ENCODE measurements at places on chromosomes 16 and 17.
A peak's percentile ranks its signal among the peaks of the same experiment; 100 is the strongest.

DNA sequence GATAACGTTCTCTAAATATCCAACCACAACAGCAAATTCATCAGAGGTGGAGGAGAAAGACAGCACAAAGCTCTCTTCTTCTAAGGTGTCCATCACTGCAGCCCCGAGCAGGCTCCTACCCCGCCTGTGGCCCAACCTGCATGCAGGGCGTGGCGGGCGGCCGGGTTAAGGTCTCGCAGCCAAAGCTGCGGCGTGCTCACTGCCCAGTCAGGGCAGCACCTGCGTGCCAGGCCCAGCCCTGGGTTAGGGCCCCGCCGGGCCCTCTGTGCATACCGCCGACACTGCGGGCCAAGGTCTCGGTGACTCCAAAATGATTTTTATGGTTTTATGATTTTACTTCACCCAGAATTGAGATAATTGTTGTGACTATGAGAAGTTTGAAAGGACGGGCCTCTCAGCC, 57.8 kb downstream of the FOXK2 start:
- ATAC-seq, result no peak

DNA sequence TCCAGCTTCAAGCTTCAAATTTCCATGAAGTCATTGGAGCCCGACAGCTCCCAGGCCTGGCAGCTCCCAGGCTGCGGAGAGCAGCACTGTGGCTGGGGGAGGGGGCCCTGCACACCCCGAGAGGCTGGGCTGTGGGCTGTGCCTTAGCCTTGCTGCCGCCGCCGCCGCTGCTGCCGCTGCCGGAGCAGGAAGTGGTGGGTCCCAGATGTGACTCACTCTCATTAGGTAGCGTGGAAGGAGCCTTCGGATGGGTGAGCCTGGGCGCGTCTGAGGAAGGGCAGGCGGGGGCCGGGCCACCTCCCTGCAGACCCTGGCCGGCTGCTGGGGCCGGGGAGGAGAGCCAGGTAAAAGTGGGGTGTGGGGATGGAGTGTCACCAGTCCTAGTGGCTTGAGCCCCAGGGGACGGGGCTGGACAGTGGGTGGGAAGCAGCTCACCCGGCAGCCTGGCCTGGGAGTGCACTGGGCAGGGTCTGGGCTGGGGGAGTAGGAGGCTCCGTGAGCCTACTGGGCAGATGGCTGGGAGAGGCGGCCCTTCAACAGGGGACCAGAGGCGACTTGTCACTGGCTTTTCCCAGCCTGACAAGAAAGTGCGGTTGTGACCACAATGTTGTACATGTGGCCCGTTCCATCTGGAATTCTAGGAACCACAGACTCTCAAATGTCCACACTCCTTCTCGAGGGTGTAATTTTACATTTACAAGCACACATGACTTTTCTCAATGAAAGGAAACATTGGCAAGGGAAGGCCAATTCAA, at the start of gene ADCY7:
Gene ADCY7, plus strand, starts transcription at position 215 of the 755 bp plus-strand sequence. CDS start 21,629 bp downstream, outside the sequence.
- ATAC-seq, result peak; percentile 92

- no peak for ATAC-seq
Observed at GRCh38 chr16:2234813-2235170, 1.5 kb upstream of the DNASE1L2 start.

GRCh38 chr16:16171332-16171919, 51.9 kb downstream of the ABCC6 start:
- ATAC-seq, result no peak

DNA sequence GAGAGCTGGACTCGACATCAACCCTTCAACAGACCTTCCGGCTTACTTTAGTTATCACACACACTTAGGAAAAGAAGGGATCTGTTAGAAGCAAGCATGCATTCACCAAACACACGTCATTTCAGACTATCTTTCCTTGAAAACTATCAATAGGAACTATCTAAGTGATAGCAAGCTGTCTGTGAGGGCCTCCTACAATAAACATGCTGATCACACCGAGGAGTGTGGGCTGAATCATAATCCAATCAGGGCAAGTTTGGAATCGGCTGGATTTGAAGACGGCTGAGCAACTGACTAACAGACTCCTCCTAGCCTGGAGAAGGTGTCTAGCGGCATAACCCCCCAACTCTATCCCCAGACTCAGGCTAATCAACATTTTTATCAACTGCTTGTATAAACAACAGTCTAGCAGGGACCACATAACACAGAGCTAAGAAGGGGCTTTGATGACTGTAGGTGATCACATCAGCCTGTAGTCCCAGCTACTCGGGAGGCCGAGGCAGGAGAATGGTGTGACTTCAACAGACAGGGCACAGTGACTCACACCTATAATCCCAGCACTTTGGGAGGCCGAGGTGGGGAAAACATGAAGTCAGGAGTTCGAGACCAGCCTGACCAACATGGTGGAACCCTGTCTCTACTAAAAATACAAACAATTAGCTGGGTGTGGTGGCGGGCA, 14.1 kb downstream of the NXN start:
- ATAC-seq, result no peak

DNA sequence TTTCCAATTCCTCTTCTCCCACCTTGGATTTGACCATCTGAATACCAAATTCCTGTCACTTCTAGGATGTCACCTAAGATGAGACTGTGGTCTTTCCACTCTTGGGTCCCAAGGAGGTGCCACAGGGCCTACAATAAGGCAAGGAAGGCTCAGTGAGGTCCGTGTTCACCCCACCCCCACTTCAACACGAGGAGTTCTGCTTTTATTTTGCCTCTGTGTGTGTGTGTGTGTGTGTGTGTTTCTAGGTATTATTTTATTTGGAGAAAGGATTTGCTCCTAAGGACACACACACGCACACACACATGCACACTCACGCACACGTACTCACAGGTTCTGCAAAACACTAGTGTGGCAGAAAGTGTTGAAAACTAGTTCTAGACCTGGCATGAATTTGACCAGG, 24.5 kb upstream of the PHOSPHO1 start:
- no peak for ATAC-seq

DNA sequence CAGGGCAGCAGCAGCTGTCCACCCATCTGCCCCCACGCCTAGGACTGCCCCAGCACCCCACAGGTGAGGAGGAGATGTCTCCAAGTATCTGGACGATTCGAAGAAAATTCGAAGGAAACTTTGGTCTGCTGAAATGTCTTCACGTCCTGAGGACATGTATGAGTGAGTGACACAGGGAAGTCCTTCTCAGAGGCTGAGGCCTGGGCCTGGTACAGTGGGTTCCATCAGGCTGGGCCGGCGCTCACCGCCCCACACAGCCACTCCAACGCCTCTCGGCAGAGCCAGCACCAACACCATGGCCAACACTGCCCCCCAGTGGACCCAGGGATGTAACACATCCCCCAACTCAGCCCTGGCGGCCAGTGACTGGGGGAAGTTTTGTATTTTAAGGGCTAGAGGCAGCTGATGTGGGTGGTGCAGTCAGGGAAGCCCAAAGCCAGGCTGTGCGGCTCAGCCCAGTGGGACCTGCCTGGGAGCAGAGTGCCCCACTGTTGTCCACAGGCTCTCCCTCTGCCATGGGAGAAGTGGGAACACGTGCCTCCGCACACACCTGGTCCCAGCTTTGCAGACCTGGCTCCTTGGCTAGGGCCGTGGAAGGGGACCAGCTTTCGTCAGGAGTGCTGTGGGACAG, 55.8 kb upstream of the FASN start:
- ATAC-seq, result peak; percentile 89

DNA sequence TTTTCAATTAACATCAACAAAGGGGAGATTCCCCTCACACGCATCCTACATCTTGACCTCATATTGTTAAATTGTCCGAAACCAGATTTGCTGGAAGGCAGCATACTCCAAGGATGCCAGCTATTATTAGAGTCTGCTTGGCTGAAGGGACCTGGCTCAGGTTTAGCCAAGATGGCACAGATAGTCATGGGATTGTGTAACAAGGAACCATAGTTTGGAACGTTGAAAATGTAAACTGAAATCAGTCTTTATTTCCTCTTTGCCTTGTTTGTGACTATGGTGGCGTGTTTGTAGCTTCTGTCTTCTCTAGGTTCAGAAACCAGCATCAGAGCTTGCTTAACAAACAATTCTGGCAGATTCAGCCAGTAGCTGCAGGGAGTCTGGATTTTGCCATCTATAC, 5.9 kb downstream of the ARSG start:
- ATAC-seq, result no peak

DNA sequence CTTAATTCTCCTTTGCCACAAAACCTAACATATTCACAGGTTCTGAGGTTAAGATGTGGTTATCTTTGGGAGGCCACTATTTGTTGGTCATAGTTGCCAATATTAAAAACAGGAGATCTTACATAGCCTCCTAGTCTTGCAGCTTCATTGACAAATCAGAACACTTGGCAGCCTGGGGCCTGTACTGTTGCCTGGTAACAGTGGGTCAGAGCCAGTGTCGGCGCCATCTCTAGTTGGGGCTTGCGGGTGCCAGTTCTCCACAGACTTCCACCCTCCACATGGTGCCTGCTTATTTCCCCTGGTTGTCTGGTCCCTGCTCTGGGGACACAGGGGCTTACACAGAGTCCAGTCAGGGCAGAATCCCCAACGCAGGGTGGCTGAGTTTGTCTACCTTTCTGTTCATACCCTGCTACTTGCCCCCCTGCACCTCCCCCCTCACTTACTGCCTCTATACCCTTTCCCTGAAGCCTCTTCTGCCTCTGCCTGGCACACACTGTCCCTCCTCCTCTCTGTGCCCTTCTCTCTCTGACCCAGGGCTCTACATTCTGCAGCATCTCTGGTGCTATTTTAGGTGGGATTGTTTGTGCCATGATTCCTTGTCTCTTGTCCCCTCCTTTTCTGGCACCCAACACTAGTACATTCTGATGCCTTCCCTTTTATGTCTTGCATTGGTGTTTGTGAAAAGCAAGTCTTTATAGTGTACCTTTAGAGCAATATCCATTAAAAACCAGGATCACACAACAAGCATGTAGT, 13.4 kb downstream of the EPN2 start:
- ATAC-seq, result no peak
